ENCODE measurements at places on chromosomes 3 and 15. TPM values are rescaled to one million over a fixed set of nuclear protein-coding genes. Genes with fewer than 3 reads are reported as not detected.

GRCh38 chr3:195087328-195087727 is 183.6 kb downstream of the XXYLT1 start:
- no peaks in the 10 kb centered on the region for H3K4me1 ChIP-seq
- DNase-seq: no peak
- H3K27ac ChIP-seq: no peak overlapping the region
- peaks cover 2% of the 10 kb centered on the region for H3K27me3 ChIP-seq
- no peaks in the 10 kb centered on the region for H3K36me3 ChIP-seq

GRCh38 chr15:37206690-37207089 is 106.3 kb upstream of the MEIS2 start:
- no peak overlapping the region for H3K4me3 ChIP-seq
- H3K36me3 ChIP-seq: no peaks in the 10 kb centered on the region
- no peaks in the 10 kb centered on the region for H3K27me3 ChIP-seq
- no peaks in the 10 kb centered on the region for H3K4me1 ChIP-seq

- H3K27me3 ChIP-seq: peaks cover 27% of the 10 kb centered on the region
- no peak for DNase-seq
- H3K27ac ChIP-seq: no peak overlapping the region
- H3K4me3 ChIP-seq: no peak overlapping the region
Measured at GRCh38 chr3:195823280-195823679, 11.6 kb upstream of the MUC4 start.

GRCh38 chr3:118805007-118805406 is 229.6 kb downstream of the IGSF11 start:
- H3K4me3 ChIP-seq: no peak overlapping the region
- no peaks in the 10 kb centered on the region for H3K36me3 ChIP-seq
- H3K27ac ChIP-seq: no peak overlapping the region
- DNase-seq: no peak
- H3K27me3 ChIP-seq: no peaks in the 10 kb centered on the region

- peaks cover 25% of the 10 kb centered on the region for H3K4me1 ChIP-seq
- no peak overlapping the region for H3K4me3 ChIP-seq
- no peaks in the 10 kb centered on the region for H3K27me3 ChIP-seq
- no peak for DNase-seq
- H3K36me3 ChIP-seq: peaks cover 48% of the 10 kb centered on the region
Measured at GRCh38 chr3:110968076-110968475, 103.5 kb upstream of the NECTIN3 start.

DNA sequence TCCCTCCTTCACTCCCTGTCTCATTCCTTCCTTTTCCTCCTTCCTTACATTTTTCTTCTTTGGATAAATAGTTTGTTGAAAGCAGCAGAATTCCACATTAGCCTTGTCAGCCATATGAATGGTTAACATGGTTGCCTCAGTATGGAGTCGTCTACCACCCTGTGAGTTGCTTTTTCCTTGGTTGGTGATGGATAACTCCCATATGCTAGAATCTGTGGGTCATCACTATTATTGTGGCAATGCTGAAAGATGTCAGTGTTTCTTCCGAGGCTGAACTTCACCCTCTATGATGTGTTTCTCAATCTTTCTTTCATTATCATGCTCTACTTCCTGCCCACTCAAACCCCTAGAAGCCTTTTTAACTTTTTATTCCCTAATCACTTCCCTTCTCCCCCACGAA is 481.8 kb upstream of the KCNMB2 start:
- no peak overlapping the region for H3K27ac ChIP-seq
- no peak overlapping the region for H3K4me3 ChIP-seq
- no peaks in the 10 kb centered on the region for H3K27me3 ChIP-seq
- no peaks in the 10 kb centered on the region for H3K36me3 ChIP-seq
- no peaks in the 10 kb centered on the region for H3K4me1 ChIP-seq

- no peak overlapping the region for H3K4me3 ChIP-seq
- peaks cover 61% of the 10 kb centered on the region for H3K27me3 ChIP-seq
- H3K36me3 ChIP-seq: no peaks in the 10 kb centered on the region
- DNase-seq: no peak
- H3K4me1 ChIP-seq: no peaks in the 10 kb centered on the region
- no peak overlapping the region for H3K27ac ChIP-seq
Measured at GRCh38 chr3:43966126-43966525, 275.4 kb downstream of the ABHD5 start.

DNA sequence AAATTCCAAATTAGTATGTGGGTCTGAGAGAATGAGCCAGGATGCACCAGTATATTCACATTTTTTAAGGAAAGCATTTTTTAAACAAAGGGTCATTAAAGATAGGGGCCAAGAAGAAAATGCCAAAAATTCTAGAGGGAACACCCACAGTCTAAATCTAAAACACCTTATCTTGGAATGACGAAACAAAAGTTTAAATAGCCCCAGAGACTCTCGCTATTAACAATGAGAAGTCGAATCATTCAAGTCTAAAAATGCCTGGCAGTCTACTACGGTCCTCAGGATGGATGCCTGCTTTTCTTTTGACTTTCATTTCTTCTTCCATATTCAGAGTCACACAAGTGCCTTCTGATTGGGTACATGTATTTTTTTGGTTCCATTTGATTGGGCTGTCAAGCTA is 66.3 kb downstream of the SSUH2 start:
- peaks cover 60% of the 10 kb centered on the region for H3K4me1 ChIP-seq
- H3K27ac ChIP-seq: no peak overlapping the region
- H3K36me3 ChIP-seq: no peaks in the 10 kb centered on the region
- no peak for DNase-seq
- H3K4me3 ChIP-seq: no peak overlapping the region
- H3K27me3 ChIP-seq: peaks cover 6% of the 10 kb centered on the region

DNA sequence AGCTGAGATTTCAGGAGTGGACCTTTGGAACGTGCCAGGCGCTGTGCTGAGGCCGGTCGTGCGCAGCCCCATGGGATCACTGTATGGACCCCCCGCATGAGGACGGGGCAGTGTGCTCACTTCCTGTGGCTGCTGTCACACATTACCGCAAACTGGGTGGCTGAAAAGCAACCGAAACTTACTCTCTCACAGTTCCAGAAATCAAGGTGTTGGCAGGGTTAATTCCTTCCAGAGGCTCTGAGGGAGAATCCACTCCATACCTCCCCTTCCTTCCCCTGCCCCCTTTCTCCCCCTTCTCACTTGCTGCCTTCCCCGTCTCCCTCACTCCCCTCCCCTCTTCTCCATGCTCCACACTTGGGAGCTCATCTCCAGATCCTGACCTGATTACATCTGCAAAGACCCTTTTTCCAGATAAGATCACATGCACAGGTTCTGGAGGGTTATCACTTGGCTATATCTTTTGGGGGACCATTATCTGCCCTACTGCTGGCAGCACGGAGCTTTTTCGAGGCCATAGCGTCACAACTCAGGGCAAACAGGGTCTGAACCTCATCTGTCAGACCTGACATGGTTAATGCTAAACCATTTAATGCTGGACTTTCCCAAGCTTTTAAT is 41.2 kb downstream of the KLF13 start:
- no peak overlapping the region for H3K4me3 ChIP-seq
- peaks cover 19% of the 10 kb centered on the region for H3K36me3 ChIP-seq
- no peak overlapping the region for H3K27ac ChIP-seq
- no peak for DNase-seq
- peaks cover 53% of the 10 kb centered on the region for H3K4me1 ChIP-seq

- H3K4me1 ChIP-seq: no peaks in the 10 kb centered on the region
- no peak for DNase-seq
- no peaks in the 10 kb centered on the region for H3K36me3 ChIP-seq
- no peak overlapping the region for H3K4me3 ChIP-seq
- no peaks in the 10 kb centered on the region for H3K27me3 ChIP-seq
- H3K27ac ChIP-seq: no peak overlapping the region
Measured at GRCh38 chr15:27977696-27978095, 121.4 kb downstream of the OCA2 start.

NRROS gene
- 0.10 TPM for total RNA-seq

TM4SF18 gene
- 0.37 TPM for total RNA-seq

PDCD10 gene
- total RNA-seq: 46.4 TPM

KCNMB3 gene
- 0.42 TPM for total RNA-seq

ASB14 gene
- not detected for total RNA-seq

SH3GL3 gene
- total RNA-seq: not detected

NEK10 gene
- total RNA-seq: 9.3 TPM

PPP2R3A gene
- total RNA-seq: 19.2 TPM

C2CD4A gene
- not detected for total RNA-seq

Data from HFFc6 (cell line).